Body of pancreas (tissue), 4 donors: ENCODE measurements at places on chromosomes 13 and 19. TPM values are rescaled to one million over a fixed set of nuclear protein-coding genes. Genes with fewer than 3 reads are reported as not detected.

C19orf81 gene
- total RNA-seq, result not detected

- DNase-seq, result no peak
Observed at GRCh38 chr19:41521931-41522555, 53.9 kb upstream of the CEACAM21 start.

KIR2DL4 gene
- total RNA-seq, result not detected

CD33 gene
- total RNA-seq, result 1.3 TPM

ZNF878 gene
- total RNA-seq, result 0.26 TPM
